ENCODE measurements at places on chromosomes 1 and 21.

DNA sequence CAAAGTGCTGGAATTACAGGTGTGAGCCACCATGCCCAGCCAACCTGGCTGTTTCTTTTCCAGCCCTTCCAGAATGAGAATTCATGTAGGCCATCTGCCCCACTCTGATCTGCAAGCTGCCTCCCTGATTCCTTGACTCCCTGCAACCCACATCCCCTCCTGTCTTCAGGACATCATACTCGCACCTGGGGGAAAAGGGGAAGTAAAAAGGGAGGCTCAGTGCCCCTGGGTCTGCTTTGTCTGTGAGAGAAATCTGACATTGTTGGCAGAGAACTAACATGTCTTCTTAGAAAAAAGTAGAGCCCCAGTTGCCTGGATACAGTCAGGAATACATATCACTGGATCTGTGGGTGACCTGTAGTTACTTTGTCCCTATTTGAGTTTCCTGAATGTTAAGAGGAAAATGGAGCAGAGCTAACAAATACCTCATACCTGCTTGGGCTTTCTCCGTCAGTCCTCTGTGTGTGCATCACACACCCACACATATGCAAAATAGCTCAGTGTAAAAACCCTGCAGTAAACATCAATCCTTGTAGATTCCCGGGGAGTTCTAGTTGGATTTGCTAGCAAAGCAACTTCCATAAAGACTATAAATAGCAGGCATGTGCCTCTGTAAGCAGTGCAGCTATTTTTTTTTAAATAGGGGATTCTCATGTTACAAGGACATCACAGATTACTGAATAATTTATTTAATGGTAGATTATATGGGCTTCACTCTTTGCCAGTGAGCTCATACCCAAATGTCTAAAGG, 62.9 kb downstream of the TEX35 start:
- DNase-seq = no peak

DNA sequence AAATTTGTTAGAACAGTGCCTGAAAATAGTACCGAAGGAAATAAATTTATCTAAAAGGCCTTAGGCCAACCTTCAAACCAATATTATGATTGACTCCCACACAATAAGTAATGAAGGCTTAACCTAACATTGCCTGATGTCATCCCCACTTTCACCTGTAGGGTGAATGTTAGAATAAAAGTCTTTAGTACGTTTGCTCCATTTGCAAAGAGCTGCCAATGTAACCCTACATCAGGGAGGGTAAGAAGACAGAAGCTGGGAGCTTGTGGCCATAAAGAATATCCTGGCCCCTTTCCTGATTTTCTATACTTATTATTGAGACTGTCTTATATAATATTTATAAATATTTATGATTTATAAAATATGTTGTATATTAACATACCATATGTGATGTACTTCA, 661.8 kb upstream of the CXADR start:
- DNase-seq = peak; percentile 2

DNA sequence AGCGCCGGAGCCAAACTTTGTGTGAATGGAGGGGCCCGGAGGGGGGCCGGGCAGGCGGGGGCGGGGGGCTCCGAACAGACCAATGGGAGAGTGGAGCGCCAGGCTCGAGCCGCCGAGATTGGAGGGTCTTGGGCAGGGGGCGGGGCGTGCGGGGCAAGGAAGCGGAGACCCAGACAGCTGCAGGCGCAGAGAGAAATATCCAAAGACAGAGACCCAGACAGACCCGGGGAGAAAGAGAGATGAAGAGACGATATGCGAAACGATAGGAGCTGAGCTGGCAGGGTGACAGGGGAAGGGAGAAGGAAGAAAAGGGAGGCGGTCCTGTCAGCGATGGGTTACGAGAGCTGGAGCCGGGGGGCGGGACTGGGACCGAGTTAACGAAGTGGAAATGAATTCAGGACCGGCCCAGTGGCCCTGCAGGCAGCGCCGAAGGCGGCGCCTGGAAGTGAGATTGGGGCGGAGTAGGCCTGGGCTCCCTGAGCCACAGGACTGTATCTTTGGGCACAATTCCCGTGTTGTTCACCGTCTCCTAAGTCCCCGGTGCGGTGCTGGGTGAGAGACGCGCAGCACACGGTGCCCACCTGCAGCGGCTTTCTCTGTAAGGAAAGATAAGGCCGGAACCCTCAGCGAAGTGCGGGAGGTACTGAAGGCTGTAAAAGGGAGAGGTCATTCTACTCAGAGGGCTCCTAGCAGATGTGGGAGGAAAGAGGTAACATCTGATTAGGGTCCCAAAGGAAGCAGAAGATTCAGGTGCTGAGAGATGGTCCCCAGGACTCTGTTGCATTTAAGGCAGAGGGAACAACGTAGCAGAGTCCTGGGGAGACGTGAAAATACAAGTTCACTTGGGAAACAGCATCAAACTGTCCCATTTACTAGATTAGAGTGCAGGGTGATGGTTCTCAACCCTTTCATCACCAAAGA, 543 bp upstream of the KCNJ10 start:
- DNase-seq = peak; percentile 57

GRCh38 chr1:54163573-54163972, 10.8 kb upstream of the CDCP2 start:
- DNase-seq = no peak

GRCh38 chr1:235582130-235582529, 67.5 kb downstream of the GNG4 start:
- DNase-seq = no peak

- DNase-seq = no peak
These were observed 41.3 kb downstream of the ARID4B start for GRCh38 chr1:235286667-235287066.

- no peak for DNase-seq
These were observed 1.5 kb downstream of the RALGPS2 start for GRCh38 chr1:178726545-178726944.

DNA sequence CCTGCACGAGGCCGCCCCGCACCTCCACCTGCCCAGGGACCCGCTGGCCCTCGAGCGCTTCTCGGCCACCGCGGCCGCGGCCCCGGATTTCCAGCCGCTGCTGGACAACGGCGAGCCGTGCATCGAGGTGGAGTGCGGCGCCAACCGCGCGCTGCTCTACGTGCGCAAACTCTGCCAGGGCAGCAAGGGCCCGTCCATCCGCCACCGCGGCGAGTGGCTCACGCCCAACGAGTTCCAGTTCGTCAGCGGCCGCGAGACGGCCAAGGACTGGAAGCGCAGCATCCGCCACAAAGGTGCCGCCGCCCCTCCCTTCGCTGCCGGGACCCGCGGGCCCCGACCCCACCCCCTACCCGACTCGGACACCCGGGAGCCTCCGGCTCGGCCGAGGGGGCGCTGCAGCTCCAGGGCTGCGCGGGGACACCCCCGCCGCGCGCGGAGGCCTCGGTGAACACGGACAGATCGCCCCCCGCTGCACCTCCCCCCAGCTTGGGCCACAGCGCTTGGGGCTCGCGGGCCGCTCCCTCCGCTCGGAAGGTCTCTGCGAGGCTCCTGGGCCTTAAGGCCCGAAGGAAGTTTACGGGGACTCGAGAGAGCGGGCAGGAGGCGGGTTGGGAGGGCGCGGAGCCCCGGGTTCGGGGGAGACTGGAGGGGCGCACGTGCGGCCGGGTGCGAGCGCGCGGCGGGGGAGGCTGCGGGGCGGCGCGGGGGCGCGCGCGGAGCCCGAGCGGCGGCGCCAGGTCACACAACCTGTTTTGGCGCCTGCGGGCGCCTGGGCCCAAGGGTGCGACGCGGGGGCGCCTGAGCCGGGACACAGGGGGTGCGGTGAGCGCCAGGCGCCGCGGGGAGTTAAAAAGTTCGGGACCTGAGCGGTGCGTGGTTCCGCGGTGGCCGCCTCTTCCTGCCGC, 1.2 kb downstream of the SAMD11 start:
- peak; percentile 66 for DNase-seq

DNA sequence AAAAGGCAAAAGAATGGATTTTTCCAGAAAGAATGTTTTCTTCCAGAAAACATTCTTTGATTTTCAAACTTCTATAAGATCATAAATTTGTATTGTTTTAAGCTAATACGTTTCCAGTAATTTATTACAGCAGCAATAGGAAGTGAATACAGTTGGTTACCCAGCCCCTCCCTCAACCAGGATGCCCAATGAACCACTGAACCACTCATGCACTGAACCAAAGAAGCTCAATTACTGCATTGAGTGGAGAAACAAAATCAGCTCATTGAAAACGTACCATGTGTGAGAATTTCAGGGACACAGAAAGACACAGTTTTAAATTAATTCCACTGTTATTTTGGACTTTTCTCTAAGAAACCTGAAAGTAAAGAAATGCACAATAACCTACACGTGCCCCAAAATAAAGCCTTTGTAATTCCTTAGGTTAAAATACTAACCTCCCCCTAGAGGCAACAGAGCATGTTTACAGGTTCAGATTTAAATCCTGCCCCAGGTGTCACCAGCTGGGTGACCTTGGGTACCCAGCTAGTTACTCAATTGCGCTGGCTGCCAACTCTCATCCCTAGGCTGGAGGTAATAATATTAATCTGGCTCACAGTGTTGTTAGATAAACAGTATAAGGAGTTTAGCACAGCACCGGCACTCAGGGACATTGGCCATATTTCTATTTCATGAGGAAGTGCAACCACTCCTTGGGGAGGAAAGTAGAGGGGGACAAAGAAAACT, 111.7 kb downstream of the NMNAT2 start:
- DNase-seq = peak; percentile 25

GRCh38 chr1:55309786-55310504, 94.8 kb upstream of the USP24 start:
- no peak for DNase-seq

GRCh38 chr1:2070800-2071530, 20.8 kb downstream of the PRKCZ start:
- no peak for DNase-seq

DNA sequence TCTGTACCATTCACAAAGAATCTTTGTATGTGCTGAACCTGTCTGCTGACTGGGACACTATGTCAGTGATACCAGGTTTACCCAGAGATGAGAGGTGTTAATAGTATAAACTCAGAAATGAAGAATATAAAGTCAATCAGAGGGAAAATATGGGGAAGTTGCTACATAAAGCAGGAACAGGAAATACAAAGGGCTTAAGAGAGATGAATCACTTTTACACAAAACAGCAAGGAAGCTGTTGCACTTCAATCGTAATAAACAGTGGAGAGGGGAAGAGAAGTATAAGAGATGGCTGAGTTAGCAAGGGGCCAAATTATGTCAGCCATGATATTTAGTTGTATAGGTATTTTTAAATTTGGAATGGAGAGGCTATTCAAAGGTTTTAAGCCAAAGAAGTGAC, 890.2 kb upstream of the NCAM2 start:
- DNase-seq = peak; percentile 36

DNA sequence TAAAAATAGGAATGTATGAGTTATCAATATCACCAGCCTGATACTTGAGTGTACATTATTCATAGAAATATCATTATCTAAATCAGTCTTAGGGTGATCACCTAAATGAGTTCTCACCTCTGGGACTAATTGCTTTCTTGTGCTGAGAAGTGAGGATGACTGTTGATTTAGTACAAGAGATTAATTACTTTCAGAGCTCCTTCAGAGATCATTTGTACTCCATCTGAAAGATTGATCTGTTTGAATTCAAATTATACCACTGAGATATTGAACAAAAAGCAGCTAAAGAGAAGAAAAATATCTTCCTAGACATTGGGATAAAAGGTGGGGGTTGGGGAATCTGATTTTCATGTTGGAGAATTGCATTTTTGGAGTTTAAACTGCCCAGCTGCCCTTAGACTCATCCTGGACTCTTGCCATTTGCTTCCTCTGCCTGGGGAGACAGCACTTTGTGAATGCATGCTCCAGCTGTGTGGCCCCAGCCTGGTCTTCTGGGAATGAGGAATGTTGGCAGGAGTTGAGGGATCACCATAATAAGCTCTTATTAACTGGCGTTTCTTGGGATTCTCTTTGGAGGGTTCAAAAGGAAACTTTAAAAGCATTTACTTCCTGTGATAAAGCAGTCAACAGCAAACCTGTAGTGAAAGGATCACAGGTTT, 19.7 kb upstream of the PGBD2 start:
- DNase-seq = no peak

GRCh38 chr21:35294231-35294898, 245.3 kb upstream of the RUNX1 start:
- no peak for DNase-seq

DNA sequence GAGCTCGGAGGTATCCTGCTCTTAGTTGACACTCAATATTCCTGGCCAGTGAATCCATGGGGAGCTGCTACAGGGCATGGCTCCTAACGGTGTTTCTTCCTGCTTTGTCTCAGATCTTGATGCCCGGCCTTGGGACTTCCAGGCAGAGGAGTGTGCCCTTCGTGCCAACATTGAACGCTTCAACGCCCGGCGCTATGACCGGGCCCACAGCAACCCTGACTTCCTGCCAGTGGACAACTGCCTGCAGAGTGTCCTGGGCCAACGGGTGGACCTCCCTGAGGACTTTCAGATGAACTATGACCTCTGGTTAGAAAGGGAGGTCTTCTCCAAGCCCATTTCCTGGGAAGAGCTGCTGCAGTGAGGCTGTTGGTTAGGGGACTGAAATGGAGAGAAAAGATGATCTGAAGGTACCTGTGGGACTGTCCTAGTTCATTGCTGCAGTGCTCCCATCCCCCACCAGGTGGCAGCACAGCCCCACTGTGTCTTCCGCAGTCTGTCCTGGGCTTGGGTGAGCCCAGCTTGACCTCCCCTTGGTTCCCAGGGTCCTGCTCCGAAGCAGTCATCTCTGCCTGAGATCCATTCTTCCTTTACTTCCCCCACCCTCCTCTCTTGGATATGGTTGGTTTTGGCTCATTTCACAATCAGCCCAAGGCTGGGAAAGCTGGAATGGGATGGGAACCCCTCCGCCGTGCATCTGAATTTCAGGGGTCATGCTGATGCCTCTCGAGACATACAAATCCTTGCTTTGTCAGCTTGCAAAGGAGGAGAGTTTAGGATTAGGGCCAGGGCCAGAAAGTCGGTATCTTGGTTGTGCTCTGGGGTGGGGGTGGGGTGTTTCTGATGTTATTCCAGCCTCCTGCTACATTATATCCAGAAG, 16.7 kb downstream of the ALX3 start:
- DNase-seq = peak; percentile 55

- DNase-seq = no peak
These were observed 590 bp downstream of the TMOD4 start for GRCh38 chr1:151175041-151175741.

- no peak for DNase-seq
These were observed 139.3 kb upstream of the HMCN1 start for GRCh38 chr1:185594786-185595410.

DNA sequence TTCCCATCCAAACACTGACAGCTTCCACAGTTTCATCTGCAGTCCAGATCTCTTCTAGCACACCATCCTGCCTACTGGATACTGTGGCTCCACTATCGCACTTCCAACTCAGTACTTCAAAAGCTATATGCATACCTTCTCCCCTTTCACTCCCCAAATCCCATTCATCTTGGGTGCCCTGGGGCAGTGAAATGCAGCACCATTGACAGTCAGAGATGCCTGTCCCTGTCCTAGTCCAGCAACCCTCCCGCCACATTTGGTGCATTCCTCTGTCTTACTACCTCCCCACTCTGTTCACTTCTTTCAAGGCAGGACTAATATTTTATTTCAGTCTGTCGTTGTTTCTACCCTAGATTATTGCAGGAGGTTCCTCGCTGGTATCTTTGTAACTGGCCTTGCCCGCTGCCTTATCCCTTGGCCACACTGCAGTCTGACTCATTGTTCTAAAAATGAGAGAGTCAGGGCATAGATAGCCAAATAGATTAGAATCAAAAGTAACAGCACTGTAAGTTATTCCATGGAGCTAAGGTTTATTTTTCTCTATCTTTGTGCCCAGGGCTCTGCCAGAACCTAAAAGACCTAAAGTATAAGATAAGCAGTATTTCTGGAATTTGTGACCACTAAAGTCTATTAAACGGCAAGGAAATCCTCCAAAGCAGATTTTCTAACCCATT, 96.7 kb downstream of the ESRRG start:
- no peak for DNase-seq

All from NB4 (cell line).